AG04449 (cell line): ENCODE measurements at places on chromosomes 1 and 21.

- no peak for DNase-seq
Measured at GRCh38 chr1:12409681-12410080, 179.9 kb downstream of the VPS13D start.

DNA sequence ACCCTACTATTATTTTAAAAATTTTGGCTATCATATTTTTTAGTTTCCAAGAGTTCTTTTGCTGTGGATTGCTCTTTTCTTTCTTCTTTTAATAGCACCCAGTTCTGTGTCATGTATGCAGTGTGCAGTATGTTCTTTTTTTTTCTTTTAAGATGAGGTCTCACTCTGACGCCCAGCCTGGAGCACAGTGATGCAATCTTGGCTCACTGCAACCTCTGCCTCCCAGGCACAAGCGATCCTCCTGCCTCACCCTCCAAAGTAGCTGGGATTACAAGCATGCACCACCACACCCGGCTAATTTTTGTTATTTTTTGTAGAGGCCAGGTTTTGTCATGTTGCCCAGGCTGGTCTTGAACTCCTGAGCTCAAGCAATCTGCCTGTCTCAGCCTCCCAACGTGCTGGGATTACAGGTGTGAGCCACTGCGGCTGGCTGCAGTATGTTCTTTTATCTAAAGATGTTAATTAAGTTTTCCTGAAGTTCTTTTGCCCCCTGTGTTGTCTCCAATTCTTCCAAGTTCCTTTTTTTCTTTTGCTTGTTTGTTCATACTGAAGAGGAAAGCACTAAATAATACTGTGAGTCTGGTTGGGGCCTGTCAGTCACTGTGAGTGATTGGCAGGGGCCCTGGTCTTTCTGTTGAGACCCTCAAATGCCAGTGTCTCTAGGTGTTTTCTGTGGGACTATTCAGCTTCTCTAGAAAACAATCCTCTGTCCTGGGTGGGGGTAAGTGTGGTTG is 17.5 kb upstream of the TTC22 start:
- no peak for DNase-seq

GRCh38 chr1:46020010-46020409 is 112.4 kb downstream of the PIK3R3 start:
- no peak for DNase-seq

DNA sequence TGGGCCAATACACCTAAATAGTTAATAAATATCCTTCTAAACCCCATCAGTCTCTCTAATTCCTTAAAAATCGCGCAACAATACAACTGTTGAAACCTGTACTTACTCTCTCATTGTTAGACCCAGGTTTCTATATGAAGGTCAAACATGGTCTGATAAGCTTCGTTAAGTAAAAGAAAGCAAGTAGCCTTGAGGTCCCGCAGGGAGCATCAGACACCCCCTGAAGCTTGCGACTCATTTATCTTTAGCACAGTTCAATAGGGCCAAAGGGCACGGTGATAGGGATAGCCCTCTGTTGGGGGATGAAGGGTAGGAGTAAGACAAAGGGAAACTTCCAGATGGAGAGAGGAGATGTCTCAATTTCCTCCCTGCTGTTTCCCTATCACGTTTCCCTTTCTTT is 27.3 kb upstream of the THEM4 start:
- no peak for DNase-seq

DNA sequence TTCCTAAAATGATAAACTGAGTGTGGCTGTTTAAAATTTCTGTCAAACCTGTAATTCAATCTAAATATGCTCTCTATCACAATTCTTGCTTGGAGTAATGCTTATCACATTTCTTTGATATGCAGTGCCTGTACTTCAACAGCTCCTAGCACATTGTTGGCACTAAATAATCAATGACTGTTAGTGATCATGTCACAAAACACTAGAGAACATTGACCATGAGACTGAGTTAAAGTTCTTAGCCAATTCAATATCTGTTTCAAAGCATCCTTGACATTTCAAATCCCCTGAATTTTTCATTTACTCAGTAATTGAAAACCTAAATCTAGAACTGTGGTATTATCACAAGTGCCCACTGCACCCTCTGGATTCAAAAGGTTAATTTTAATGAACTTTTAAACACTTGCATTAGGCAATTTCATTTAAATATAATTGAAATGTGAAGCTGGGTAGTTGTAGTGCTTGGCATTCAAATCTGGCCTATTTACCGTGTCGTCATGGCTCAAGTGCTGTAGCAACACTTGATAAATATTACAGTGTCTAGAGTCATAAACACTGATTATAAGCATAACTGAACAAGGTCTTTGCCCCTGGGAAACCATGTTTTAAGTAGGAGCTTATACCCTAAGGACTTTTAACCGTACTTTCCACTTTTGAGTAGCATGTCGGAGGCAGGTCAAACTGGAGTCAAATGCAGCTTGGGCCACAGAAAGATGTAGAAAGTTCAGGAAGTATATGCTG is 143.6 kb downstream of the LRRC7 start:
- no peak for DNase-seq

DNA sequence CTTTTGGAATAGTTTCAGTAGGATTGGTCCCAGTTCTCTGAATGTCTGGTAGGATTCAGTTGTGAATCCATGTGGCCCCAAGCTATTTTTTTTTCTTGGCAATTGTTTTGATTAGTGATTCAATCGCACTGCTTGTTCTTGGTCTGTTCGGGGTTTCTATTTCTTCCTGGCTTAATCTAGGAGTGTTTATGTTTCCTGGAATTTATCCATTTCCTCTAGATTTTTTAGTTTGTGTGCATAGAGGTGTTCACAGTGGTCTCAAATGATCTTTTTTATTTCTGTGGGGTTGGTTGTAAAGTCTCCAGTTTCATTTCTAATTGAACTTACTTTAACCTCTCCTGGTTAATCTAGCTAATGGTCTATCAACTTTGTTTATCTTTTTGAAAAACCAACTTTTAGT is 117.6 kb downstream of the NME7 start:
- DNase-seq, result no peak

DNA sequence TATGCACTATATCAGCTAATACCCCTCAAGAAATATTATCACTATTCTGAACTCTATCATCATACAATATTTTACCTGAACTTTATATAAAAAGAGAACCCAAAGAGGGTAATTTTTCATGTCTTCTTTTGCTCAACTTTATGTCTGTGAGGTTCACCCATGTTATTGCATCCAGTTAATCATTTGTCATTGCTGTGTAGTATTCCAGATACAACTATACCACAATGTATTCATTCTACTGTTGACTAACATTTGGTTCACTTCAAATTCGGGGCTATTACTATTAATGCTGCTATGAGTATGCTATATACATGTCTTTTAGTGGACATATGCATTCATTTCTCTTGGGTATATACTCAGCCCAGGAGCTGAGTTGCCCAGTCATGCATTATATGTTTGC is 21.0 kb upstream of the DLGAP3 start:
- no peak for DNase-seq

DNA sequence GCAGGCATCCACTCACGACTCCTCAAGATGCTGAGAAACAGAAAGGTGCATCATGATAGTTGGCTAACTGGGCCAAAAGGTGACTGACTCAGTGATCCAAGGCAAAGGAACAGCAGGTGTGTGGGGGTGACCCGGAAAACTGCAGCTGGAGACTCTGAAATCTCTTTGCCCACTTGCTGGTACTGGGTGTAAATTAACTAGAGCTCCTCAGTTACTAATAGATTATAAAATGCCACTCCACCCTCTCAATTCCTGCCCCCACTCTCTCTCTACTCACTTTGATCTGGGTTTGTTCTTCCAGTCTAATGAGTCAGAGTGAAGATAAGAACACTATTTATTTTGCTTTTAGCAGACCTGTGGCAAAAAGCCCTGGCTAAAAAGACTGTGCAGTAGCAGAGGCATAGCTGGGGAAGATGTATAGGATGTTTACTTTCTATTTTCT is 7.2 kb upstream of the PIGC start:
- no peak for DNase-seq

DNA sequence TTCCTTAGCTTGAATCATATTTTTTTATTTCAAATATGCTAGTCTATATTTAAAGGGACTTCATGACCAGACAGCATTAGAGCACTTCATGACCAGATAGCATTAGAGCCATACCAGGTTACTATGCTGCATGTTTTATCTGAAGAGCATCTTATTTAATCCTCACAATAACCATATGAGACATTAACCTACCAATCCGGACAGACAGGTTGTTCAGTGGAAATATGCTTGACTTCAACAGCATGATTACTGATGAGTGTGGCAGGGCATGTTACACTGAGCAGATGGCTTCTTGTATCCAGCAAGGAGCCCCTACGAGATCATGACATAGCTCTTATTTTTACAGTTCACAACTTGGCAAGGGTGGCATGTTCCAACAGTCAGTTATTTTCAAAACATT is 85.0 kb upstream of the KCTD3 start:
- no peak for DNase-seq

DNA sequence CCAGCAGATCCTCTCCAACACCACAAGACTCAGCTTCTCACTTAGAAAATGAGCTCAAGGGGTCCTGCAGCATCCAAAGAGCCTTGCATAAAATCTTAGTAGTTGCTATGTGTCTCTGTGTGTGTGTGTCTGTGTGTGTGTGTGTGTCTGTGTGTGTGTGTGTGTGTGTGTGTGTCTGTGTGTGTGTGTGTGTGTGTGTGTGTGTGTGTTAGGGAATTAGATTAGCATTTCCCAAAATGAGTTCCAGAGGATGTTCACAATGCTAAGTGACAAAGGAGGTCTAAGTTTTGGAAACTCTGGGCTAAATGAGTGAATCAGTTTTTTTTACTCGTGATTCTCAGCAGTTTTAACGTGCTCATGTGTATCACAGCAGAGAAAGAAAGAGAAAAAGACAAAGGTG is 30.5 kb downstream of the TNNT2 start:
- DNase-seq, result no peak

DNA sequence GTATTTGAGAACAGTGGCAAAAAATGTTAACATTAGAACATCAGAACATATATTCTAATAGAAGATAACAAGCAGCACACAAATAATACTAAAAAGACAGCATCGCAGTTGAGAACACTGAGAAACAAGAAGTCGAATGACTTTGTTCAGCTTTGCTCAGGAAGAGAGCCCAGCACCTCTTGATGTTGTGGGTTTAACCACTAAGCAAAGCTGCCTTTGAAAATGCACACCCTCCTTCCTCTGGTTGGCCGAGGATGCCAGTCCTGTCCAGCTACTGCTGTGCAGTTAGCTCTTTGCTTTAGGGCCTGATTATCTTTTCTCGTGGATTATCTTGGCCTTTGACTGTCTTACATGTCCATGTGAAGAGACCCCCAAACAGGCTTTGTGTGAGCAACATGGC is 60.5 kb downstream of the SPATA46 start:
- DNase-seq, result no peak

GRCh38 chr1:206420471-206420870 is 49.8 kb upstream of the IKBKE start:
- no peak for DNase-seq

DNA sequence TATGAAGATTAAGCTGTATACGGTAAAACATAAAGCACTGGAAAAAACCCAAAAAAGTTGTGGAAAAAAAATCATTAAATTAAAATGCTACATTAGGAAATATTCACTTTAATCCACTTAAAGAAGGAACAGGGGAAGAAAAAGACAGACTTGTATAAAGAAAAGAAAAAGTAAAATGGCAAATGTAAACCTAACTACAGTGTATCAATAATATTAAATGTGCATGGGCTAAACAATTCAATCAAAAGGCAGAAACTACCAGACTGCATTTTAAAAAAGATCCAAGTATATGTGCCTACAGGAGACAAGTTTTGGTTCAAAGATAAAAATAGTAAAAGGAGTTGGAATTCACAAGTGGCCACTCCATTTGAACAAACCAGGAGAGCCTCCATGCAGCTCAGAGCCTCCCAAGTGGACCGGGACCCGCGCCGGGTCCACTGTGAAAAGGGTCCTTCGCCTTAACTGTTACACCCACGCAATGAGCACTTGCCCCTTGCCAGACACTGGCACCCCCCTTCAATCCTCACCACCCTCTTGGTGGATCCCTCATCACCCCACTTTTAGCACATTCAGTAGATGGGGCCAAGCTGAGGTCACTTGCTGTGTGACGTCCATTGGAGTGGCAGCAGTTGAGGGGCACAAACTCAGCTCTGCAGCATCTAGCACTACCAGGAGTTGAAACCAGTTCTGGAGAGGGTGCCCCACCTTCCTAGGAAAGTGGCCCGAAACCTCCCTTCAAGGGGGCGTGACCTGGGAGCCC is 898 bp downstream of the C1orf174 start:
- no peak for DNase-seq

DNA sequence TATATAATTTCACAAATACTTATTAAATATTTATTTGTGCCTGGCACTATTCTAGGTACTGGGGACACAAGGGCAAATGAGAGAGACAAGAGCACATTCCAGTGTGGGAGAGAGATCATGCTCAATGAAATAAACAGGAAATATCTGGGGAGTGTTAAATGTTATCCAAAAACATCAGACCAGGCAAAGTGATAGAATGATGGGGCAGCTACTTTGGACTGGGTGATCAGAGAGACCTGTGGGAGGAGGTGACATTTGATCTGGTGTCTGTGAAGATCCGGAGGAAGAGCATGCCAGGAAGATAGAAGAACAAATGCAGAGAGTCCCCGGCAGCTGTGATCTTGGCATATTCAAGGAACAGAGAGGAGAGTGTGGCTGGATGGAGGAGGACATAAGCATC is 27.5 kb upstream of the GNG12 start:
- DNase-seq, result no peak

DNA sequence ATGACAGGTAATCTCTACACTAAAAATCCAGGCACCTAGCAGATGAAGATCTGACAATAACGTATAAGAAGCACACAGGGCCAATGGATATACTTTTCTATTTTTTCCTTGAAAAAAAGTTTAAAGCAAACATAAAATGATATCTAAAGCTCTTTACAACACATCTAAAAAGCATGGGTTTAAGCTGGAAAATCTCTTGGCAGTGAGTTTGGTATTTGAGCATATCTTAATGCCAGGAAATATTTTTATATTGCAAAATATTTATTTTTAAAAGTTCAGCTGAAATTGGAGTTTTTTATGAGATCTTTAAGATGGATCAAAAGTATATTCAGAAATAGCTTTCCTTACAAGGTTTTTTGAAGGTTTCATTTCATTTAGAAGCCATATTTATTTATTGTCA is 40.5 kb downstream of the SLC5A9 start:
- DNase-seq, result no peak

GRCh38 chr21:35007348-35007747 is 41.8 kb downstream of the RUNX1 start:
- no peak for DNase-seq

GRCh38 chr1:117512728-117513321 is 93.0 kb upstream of the TENT5C start:
- DNase-seq, result no peak

DNA sequence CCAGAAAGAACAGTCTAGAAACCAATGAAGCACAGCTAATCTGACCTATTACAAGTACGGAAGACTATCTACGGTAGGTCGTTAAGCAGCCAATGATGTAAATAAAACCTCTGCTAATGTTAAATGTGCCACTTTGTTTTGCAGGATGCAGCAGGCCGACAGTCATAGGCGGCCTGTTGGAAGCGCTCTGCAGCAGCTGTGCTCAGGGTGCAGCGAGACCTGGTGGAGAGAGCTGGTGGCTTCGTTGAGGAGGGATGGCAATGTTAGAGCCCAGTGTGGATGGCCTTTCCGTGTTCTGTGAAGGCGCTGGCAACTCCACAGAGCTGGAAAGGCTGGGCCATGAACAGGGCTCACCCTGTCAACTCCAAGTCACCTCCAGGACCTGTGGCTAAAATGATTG is 87.3 kb downstream of the PCP4 start:
- DNase-seq, result no peak

- DNase-seq, result no peak
Measured at GRCh38 chr1:47024141-47024801, 802 bp downstream of the CYP4X1 start.
